ENCODE measurements at places on chromosomes 2 and 18. TPM values are rescaled to one million over a fixed set of nuclear protein-coding genes. Genes with fewer than 3 reads are reported as not detected.

Gene LRATD1
- polyA plus RNA-seq, result 0.99 TPM

- H3K4me3 ChIP-seq, result no peak overlapping the region
- no peaks in the 10 kb centered on the region for H3K27me3 ChIP-seq
- H3K27ac ChIP-seq, result no peak overlapping the region
- H3K4me1 ChIP-seq, result no peaks in the 10 kb centered on the region
- no peak for DNase-seq
- H3K36me3 ChIP-seq, result no peaks in the 10 kb centered on the region
Measured at GRCh38 chr2:24058564-24059271, 9.2 kb downstream of the FKBP1B start.

GRCh38 chr2:189153619-189154018 lies 25.9 kb downstream of the COL5A2 start:
- no peak for DNase-seq
- no peaks in the 10 kb centered on the region for H3K27me3 ChIP-seq
- H3K4me1 ChIP-seq, result no peaks in the 10 kb centered on the region

GRCh38 chr2:119221609-119222008 lies 2.0 kb upstream of the STEAP3 start:
- H3K27me3 ChIP-seq, result no peaks in the 10 kb centered on the region
- peak overlapping the region; percentile 84 for H3K27ac ChIP-seq
- peaks cover 75% of the 10 kb centered on the region for H3K4me1 ChIP-seq
- no peaks in the 10 kb centered on the region for H3K36me3 ChIP-seq
- peak; percentile 54 for DNase-seq

DNA sequence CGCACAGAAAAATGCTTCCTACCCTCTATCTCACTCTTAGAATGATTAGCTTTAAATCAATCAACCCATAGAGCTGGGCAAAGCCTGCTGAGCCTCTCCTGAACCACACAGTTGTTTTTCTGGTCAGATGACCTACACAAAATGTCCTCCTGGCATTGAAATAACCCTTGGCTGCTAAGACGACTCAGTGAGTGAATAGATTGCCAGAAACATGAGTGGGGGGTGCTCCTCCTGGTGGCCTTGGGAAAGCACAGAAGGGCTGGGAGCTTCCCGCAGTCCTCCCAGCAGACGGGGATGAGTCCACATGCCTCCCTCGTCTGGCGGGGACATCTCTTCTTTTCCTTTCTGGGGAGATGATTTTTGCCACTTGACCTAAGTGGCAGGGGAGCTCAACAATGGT lies 14.9 kb downstream of the MAL start:
- no peaks in the 10 kb centered on the region for H3K27me3 ChIP-seq
- H3K36me3 ChIP-seq, result no peaks in the 10 kb centered on the region
- H3K4me3 ChIP-seq, result no peak overlapping the region
- no peak overlapping the region for H3K27ac ChIP-seq
- DNase-seq, result no peak
- H3K4me1 ChIP-seq, result no peaks in the 10 kb centered on the region

GRCh38 chr2:46058140-46058539 lies 239.1 kb upstream of the EPAS1 start:
- no peaks in the 10 kb centered on the region for H3K27me3 ChIP-seq
- DNase-seq, result no peak

Gene EHD3
- 7.4 TPM for polyA plus RNA-seq

Gene MOGAT1
- 0.30 TPM for polyA plus RNA-seq

- no peak for DNase-seq
- H3K4me1 ChIP-seq, result peaks cover 17% of the 10 kb centered on the region
- no peak overlapping the region for H3K4me3 ChIP-seq
- H3K27ac ChIP-seq, result no peak overlapping the region
- H3K36me3 ChIP-seq, result no peaks in the 10 kb centered on the region
Measured at GRCh38 chr2:119202610-119203310, 20.9 kb upstream of the STEAP3 start.

GRCh38 chr2:167132906-167133555 lies 244.8 kb downstream of the XIRP2 start:
- no peaks in the 10 kb centered on the region for H3K36me3 ChIP-seq
- no peak for DNase-seq
- no peak overlapping the region for H3K27ac ChIP-seq
- H3K4me3 ChIP-seq, result no peak overlapping the region

DNA sequence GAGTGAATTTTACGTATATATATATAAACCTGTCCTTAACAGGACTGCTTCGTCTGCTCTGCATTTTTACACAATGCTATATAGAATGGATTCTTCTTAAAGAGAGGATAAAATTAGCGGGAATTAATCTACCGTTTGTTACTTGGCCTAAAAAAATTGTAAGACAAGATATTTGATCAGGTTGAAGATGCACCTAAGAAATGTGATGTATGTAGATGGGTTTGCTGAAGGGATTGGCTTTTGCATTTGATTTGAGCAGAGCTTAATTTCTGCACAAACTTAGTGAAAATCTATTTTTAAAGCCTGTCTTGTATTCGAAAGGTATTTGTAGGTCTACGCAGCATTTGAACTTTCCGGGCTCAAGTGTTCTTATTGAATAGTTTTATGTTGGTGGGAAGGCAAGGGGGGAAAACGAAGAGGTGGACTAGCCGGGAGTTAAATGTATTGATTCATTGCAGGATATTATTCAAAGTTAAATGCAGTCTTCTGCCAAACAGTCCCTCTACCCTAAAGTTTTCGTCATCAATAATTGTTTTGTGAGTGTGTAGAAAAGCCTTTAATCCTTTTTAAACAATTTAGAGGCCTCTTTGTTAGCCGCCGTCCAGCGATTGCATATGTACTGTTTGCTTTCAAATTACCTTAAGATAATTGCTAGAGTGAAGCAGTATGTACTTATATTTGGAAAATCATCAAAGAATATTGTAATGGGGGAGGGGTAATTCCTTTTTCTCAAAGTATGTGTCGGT lies 1.2 kb downstream of the PPP1CB start:
- no peaks in the 10 kb centered on the region for H3K27me3 ChIP-seq
- H3K27ac ChIP-seq, result peak overlapping the region; percentile 100
- H3K4me3 ChIP-seq, result peak overlapping the region; percentile 97
- peaks cover 6% of the 10 kb centered on the region for H3K4me1 ChIP-seq
- DNase-seq, result no peak

- H3K4me1 ChIP-seq, result no peaks in the 10 kb centered on the region
- no peaks in the 10 kb centered on the region for H3K36me3 ChIP-seq
- no peak overlapping the region for H3K27ac ChIP-seq
- no peak for DNase-seq
Measured at GRCh38 chr18:43620936-43621335, 343.6 kb upstream of the SYT4 start.

DNA sequence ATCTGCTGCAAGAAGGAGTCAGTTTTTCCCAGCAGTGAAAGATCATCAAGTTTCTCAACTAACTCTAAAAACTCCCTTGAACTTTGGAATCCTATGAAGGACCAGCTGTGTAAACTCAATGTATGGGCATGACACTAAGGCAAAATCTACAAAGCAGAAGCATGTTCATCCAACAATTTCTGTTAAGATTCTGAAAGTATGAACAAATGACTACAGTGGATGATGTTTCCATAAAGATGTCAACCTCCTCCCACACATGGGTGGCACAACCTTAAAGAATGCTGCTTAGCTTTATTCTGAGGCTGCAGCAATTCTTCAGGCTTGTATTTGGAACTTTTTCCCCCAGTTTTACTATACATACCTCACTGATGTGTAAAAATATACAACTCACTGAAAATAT lies 47.2 kb downstream of the WDR33 start:
- DNase-seq, result no peak
- no peak overlapping the region for H3K4me3 ChIP-seq
- H3K4me1 ChIP-seq, result no peaks in the 10 kb centered on the region
- no peaks in the 10 kb centered on the region for H3K27me3 ChIP-seq
- no peak overlapping the region for H3K27ac ChIP-seq
- H3K36me3 ChIP-seq, result peaks cover 46% of the 10 kb centered on the region

Gene GREB1L
- 2.3 TPM for polyA plus RNA-seq

- H3K27me3 ChIP-seq, result no peaks in the 10 kb centered on the region
- DNase-seq, result no peak
- no peak overlapping the region for H3K4me3 ChIP-seq
- no peaks in the 10 kb centered on the region for H3K4me1 ChIP-seq
- H3K27ac ChIP-seq, result no peak overlapping the region
Measured at GRCh38 chr2:180572346-180572745, 408.1 kb upstream of the UBE2E3 start.

Gene ANKRD62
- not detected for polyA plus RNA-seq

Data from liver (tissue), 10 donors.